ENCODE measurements at places on chromosomes 7 and 10.
A peak's percentile ranks its signal among the peaks of the same experiment; 100 is the strongest.

- no peak for DNase-seq
These were observed at the start of gene DNAJC12 for GRCh38 chr10:67837541-67838314. Gene DNAJC12 (minus strand): TSS chr10:67838188. CDS start chr10:67838011, 177 bp downstream.

- DNase-seq = no peak
These were observed 158.1 kb downstream of the BTAF1 start for GRCh38 chr10:92081641-92082040.

DNA sequence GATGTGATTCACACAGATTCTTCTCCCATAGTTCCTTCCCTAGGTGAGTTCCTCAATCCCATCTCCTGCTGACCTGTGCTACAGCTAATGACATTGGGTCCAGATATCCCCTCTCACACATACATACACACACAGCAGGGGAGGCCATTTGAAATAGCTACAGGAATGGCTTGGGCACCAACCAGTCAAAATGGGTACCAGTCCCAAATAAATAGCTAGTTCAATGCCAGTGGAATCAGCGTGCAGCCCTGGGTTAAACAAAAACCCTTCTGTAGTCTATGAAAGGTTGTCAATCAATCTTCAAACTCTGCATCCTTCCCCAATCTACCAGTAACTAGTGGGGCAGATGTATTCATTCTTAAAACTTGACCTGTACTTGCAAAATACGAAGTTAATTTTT is 9.3 kb downstream of the PNLIPRP2 start:
- DNase-seq = no peak

- DNase-seq = no peak
These were observed 11.6 kb downstream of the GCK start for GRCh38 chr7:44177570-44178131.

GRCh38 chr10:119521443-119522204 is 20.9 kb downstream of the RGS10 start:
- no peak for DNase-seq

DNA sequence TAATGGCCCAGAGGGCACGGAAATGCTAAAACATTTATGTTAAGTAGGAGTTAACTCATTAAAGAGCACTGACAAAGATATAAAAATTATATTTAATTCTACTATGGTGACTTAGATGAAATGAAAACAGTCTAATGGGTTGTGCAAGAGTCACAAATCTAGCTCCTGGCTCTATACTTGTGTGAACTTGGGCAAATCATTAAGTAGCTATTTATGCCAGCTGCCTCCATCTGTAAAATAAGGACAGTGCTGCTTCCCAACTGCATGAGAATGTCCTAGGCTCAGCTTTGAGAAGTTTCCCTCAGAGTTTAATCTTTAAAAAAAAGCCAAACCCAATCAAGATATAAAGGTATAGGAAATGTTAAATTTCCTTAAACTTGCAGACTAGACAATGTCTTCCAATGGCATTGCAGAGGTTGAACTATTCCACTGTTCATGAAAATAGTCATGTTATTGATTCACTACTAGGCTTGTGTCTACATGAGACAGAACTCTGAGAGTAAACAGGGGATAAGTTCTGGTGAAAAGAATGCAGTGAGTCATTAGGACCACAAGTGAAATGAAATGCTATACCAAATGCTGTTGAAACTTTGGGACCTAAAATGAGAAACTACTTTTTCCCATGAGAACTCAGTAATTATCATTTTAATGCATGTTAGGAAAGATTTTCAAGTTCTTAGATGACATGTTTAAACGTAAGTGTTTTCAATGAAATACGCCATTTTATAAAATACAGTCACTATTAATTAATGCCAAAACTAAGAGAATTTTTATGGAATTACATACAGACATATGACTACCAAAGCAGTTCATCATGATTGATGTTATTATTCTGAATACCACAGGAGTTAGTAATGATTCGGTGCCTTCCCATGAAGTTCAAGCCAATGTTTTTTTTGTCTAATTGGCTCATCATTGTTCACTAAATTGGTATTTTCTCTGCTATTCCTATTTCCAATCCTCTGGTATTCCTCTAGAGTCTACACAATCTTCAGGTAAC is 84.2 kb downstream of the CDK6 start:
- no peak for DNase-seq

GRCh38 chr7:99037327-99037940 is 106.5 kb downstream of the SMURF1 start:
- no peak for DNase-seq

DNA sequence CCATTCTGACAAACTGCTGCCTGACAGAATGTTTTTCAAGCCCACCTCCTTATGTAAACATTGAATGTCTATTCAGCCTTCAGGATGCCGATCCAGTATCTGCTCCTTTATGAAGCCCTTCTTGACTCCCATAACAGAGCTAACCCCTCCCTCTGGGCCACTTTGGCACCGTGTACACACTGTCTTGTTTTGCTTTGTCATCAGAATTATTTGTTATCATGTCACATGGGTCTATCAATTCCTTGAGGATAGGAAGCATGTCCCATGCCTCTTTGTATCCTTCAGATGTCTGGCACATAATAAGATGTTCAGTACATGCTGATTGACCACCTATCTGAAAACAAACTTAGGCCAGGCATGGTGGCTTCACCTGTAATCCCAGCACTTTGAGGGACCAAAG is 92.3 kb downstream of the PRLHR start:
- no peak for DNase-seq

DNA sequence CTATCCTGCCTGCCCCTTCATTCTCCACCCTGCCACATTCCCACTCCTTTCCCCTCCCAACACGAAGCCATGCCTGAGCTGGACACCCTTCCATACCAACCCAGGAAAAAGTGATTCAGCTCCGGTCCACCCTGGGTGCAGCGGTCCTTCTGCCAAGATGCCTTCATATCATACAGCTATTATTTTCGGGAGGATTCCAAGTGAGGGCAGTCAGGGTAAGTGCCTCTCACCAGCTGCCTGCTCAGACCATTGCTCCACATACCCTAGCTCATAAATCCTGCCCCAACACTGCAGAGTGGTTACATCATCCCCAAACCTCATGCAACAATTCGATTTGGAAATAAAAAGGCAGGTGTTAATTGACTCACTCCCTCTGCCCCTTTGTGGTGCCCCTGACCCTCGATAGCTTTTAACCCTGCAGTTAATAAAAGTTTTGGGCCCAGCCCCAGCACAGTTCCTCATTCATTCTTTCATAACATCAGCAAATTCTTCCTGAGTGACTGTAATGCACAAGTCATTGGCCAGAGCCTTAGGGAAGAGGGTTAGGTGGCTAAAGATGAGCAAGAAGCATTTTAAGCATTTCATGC is 42.6 kb downstream of the ZNF503 start:
- DNase-seq = peak; percentile 95

GRCh38 chr10:132175907-132176581 is 10.7 kb upstream of the DPYSL4 start:
- DNase-seq = no peak

DNA sequence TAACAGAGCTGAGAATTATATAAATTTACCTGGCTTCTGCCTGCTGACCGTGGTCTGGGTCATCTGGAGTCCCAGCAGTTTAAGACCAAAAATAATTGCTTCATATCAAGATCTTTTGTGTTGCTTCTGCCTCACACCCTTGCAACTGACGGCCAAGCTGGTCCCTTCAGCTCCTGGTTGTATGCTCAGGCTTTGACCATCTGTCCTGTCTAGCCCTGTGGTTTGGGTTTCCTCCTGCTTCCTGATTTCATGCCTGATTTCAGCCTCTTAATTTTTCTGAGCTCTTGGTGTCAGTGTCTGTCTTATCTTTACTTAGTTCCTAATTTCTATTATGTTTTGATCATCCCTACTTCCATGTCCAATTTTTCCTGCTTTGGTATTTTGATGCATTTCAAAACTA is 87.9 kb upstream of the PLXDC2 start:
- peak; percentile 37 for DNase-seq

GRCh38 chr7:117835016-117835664 is 38.1 kb downstream of the CTTNBP2 start:
- no peak for DNase-seq

DNA sequence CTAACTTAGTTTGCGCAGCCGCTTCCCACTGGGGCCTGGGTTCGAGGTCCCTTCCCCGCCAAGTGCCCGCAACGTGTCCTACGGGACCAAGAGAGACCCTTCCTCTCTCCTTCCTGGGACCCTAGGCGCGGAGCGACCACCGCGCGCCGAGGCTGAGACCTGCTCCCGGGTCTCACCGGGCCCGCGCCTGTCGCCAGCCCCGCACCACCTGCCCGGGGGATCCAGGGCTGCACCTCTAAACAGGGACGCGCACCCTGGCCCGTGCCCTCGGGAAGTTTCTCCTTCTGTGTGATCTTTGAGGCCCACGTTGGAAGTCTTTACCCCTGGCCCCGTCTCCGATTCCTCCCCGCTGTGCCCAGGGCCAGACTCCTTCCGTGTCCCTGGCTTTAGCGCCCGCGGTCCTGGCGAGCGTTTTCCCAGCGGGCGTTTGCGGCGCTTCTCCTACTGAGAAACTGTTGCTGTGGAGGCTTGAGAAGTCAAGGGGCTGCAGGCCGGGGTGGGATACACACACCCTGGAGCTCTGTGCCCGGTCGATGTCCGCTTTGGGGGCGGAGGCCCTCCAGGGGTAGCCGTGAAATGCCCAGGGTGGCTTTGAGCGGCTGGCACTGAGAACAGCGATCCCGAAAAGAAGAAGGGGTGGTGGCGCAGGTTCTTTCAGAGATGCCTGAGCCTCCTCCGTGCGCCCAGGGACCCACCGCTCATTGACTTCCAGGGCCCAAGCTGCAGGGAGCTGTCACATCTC is 575 bp downstream of the PLPP4 start:
- no peak for DNase-seq

- no peak for DNase-seq
These were observed 69.0 kb upstream of the GPR158 start for GRCh38 chr10:25105743-25106260.

- DNase-seq = no peak
These were observed 39.9 kb downstream of the INPP5A start for GRCh38 chr10:132577350-132578003.

GRCh38 chr7:142450206-142450605 is 192.3 kb upstream of the PRSS58 start:
- DNase-seq = no peak

DNA sequence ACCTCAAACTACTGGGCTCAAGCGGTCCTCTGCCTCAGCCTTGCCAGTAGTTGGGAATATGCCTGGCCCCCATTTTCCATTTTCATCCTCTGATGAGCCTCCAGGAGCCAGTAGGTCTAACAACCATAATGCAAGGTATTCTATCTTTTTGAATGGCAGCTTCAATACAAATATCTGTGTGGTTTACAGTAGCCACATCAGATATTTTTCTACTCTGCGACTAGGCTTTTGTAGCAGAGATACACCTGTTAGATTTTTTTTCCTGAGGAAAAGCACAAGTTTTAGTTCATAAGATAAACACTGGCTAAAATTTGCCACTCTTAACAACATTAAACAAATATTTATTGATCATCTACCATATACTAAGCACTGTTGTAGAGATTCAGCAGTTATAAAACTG is 3.9 kb upstream of the GLCCI1 start:
- DNase-seq = no peak

- no peak for DNase-seq
These were observed 114.5 kb downstream of the PTPN20 start for GRCh38 chr10:47025540-47026300.

GRCh38 chr7:155372782-155373358 is 75.2 kb downstream of the INSIG1 start:
- no peak for DNase-seq

DNA sequence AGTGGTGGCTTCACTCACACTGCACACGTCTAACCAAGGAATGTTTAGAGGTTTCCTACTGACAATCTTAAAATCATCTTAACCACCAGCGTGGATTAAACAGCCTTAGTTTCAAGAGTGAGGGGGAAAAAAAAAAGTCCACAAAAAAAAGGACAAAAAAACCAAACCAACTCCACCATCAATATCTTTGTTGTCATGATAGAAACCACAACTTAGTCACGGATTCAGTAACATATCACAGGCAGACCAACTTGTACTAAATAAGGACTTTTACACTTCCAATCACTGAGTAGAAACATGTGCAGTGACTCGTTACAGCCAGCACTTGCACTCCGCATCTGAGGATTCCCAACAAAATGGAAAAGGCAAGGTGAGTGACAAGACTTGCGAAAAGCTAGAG is 46.5 kb downstream of the FAM171A1 start:
- no peak for DNase-seq

- no peak for DNase-seq
These were observed 21.1 kb upstream of the PFKP start for GRCh38 chr10:3046210-3046779.

GRCh38 chr7:127578036-127578684 is 7.2 kb downstream of the GCC1 start:
- no peak for DNase-seq

DNA sequence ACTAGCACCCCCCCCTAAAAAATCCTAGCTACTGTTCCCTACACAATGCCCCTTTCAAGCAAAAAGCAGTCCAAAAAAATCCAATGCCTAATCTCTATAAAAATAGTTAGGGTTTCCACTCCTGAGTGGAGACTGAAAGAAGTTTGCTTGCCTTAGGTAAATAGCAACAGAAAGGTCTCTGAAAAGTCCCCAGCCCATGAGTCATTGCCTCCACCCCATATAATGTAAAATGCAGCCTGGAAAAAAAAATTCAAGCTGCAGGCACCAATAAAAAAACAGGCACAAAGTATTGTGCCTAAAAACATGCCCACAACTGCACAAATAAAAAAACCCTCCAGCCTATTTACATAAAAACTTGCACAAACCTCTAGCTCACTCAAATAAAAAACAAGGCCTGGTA is 47.5 kb downstream of the ZNF680 start:
- no peak for DNase-seq

GRCh38 chr7:135831455-135832195 is 83.0 kb upstream of the FAM180A start:
- no peak for DNase-seq

DNA sequence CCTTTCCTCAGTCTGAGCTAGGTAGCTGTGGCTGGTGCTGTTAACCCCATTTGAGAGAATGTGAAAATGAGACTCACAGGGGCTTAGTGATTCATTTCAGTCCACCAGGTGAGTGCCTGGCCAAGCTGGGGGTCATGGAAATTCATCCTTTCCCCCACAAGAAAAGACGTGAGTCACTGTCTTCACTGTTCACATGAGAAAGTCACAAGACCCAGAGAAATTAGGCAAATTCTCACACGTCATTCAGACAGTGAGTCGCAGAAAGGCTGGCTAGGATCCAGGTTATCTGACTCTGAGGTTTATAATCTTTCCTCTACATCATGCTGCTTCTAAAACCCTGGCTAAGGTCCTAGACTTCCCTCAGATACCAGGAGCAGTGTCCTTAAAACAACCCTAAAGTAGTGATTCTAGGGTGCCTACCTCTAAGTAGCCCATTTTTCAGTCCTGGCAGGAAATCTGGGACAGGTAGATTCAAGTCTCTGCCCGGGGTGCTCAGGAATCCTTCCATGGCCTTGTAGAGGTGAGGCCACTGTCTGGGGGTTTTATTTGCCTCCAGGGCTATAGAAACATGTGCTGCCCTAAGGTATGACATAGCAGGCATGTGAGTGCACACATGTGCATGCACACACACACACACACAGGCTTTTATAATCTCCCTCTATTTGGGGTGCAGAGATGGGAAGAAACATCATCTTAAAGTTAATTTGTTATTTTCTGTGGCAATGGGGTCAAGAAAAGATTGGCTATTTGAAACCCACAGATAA is 427.9 kb upstream of the CELF2 start:
- no peak for DNase-seq

All from GF-D8 (cell line).